ENCODE measurements at places on chromosomes 7 and 10.

- no peak for DNase-seq
These were observed 137.7 kb downstream of the AHR start for GRCh38 chr7:17436126-17436525.

DNA sequence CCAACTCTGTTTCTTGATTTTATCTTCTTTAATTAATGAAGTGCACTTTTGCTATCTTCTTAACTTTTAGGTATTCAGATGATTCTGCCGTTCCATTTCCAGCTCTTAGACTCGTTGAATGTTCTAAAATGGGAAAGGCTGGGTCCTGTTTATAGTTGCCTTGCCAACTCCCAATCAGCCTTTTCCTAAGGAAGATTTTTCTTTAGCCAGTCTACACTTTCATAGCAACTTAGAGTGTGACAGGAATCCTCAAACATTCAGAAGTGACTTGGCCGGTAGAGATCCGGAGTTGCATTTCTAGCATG, 23.0 kb upstream of the TRIL start:
- no peak for DNase-seq

- DNase-seq, result no peak
These were observed 12.9 kb downstream of the PON2 start for GRCh38 chr7:95421847-95422444.

- DNase-seq, result no peak
These were observed 19.2 kb upstream of the SMO start for GRCh38 chr7:129169171-129169671.

- no peak for DNase-seq
These were observed 114.8 kb downstream of the SDK1 start for GRCh38 chr7:3415861-3416312.

- no peak for DNase-seq
These were observed 120.9 kb downstream of the SLC16A9 start for GRCh38 chr10:59588791-59589190.

GRCh38 chr10:102859911-102860310, 5.9 kb downstream of the BORCS7 start:
- DNase-seq, result no peak

DNA sequence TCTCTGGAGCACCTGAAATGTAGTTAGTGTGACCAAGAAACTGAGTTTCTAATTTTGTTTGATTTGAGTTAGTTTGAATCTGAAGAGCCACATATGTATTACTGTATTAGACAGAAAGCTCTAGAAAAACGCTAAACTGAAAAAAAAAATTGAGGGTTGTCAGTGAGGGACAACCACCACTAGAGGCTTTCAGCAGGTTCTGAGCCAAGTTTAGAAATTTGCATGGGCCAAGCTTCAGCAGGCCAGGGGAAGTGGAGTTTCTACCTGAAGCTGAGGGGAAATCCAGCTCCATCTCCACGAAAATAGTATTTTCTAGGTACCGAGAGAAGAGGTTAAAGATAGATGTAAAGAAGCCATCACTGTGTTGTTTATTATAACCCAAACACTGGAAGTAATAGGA, 77.9 kb upstream of the PLXNA4 start:
- DNase-seq, result no peak

DNA sequence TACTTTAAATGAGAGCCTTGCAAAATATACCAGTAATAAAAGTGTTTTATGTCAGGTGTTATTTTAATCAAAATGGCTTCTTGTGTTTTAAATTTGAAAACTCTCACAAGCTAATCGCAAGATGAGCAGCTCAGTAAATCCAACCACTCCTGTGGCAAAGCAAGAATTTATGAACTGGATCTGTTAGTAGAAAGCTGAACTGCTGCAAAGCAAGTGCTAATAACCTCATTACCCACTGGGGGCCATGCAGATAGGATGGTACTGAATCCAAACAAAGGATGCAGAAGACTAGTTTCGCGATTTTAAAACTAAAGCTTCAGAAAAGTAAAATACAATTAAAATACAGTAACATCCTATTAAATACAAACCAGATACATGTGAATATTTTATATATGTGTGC, 468.0 kb downstream of the PARD3 start:
- DNase-seq, result no peak

DNA sequence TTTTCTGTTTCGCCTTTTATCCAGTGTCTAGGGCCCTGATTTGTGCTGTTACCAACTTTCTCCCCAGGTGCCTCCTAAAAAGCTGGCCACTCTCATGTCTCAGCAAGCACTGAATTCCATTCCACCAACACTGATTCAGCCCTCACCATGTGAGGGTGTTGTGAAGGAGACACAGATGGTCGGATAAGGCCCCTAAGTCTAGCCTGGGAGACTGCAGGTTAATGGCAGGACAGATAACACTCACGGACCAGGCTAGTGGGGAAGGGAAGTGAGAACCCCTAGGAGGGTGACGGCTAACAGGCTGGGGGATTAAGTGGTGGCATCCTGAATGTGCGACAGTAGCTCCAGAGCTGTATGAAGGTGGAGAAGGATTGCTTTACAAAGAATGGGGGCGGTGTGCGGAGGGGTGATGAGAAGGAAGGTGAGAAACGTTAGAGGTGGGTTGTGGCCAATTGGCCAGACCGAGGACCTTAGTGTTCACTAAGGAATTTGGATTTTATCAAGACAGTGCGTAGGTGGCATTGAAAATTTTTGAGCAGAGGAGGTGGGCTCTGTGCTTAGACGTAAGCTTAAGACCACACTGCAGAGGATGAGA, 3.8 kb upstream of the DUSP5 start:
- DNase-seq, result no peak

- no peak for DNase-seq
These were observed 95.5 kb downstream of the SGMS1 start for GRCh38 chr10:50528206-50528605.

- DNase-seq, result no peak
These were observed 10.8 kb downstream of the STEAP2 start for GRCh38 chr7:90222390-90222789.

DNA sequence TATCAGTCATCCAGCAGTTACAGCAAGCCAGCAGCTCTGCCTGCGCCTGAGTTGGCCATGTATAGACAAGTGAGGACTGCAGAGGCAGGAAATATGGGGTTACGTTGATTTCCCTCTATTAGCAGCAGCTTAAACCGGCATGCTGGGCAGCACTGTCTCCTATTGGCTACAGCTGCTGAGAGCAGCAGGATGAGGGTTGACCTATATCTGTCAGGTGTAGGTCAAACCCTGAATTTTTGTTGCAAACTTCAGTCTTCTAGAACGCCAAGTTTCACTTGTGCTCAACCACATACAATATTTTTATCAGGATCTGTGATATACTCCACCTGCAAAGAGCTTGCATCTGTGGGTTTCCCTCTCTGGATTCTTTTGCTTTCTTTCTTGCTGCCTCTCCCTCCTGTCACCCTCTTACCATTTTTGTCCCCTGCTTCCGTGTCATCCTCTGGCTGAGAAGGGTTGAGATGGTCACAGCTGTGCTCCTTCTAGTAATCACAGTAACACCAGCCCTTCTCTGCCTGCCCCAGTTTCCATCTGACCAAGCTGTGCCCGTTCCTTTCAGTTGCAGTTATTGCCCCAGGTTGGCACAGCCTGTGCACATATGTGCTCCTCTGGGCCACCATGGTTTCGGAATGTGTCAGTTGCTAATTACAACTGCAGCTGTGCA, 23.8 kb upstream of the GLCCI1 start:
- peak; percentile 48 for DNase-seq

DNA sequence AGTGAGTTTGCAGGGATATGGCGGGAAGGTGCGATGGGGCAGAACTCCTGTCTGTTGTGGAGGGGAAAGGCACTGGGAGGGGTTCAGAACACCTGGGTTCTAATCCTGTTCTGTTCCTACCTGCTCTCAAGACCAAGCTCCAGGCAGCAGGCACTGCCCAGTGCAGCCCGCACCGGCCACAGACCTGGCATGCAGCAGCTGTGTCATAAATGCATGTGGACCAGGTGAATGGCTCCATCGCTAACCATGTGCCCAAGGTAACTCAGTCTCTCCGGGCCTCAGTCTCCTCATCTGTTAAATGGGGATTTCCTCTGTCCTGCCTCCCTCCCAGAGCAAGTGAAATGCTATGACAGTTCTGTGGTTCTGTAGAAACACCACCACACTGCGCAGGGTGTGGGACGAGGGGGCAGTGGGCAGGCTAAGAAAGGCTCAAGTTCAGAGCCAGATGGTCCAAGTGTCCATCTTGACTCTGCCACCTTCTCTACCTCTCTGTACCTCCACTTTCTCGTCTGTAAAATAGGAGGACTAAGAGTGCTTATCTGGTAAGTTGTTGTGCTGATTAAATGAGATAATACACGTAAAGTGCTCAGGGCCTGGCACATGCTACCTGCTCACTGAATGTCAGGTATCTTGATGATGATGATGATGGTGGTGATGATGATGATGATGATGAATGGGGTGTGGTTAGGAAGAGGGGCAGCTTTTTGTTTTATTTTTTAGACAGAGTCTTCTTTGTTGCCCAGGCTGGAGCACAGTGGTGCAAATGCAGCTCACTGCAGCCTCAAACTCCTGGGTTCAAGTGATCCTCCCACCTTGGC, 22.9 kb downstream of the ATP6V1F start:
- DNase-seq, result no peak

DNA sequence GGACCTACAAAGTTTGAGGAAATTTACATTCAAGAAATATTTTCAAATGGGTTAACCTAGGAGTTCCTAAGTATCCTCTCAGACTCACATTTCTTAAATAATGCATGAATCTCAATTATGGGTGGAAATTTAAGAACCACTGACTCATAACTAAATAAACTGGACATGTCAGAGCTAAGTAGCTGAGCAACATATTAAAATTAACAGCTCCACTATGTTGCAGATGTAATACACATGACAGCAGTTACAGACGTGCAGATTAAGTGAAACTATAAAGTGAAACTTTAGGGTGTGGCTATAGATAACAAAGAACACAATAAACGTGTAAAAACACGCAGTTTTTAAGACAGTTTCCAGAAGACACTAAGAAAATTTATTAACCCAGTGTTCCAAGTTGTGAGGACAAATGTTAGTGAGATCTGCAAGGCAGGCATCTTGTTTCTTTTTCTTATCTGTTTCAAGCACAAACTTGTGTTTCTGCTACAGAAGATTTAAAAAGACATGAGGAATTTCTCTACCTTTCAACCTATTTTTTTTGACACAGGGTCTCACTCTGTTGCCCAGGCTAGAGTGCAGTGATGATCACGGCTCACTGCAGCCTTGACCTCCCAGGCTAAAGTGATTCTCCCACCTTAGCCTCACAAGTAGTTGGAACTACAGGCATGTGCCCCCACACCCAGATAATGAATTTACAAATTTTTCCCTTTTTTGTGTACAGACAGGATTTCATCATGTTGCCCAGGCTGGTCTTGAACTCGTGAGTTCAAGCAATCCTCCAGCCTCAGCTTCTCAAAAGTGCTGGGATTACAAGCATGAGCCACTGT, 25.3 kb downstream of the DNMBP start:
- no peak for DNase-seq

GRCh38 chr7:85710960-85711359, 524.1 kb upstream of the SEMA3D start:
- no peak for DNase-seq

DNA sequence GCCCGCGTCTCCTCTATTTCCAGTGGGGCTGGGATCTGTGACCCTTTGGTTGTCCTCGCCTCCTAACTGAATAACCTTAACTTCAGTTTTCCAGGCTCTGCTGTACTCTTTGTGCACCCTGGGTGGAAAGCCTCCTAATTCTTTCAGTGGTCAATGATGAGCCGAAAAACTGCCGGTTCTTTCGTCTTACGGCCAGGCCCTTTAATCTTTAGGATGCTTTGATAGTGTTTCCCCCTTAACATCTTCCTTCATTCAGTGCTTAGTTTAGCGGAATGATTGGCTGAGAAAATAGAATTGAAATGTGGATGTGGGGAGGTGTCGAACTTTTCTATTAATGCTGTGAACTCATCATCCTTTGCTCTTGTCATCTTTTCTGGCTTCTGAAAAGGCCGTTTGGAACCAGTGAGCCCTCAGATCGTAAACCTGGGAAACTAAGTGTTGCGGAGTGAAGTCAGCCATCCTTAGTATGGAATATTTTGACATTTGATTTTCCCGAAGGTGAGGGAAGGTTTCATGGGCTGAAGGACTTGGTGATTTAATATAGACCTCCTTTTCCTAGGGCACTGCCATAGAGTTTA, 847 bp downstream of the GARS1 start:
- no peak for DNase-seq

DNA sequence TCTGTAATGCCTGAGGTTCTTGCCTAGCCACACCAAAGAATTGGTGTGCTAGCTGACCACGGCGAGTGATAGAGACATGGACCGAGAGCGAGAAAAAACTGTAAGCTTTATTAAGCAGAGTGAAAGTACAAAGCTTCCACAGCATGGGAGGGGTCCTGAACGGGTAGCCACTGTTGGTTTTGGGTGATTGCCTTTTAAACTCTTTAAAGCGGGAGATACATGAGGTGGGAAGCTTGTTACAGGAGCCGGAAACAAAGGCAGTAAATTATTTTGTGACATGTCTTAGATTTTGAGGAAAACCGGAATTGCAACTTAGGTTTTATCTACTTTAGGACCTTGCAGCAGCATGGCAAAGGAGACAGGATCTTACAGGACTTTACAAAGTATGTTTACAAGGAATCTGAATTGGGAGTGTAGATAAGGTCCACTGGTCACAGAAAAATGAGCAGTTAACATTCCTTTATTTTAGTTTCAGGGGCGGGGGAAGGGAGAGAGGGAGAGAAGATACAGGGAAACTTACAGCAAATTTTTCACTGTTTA, 252.7 kb upstream of the MBL2 start:
- no peak for DNase-seq

GRCh38 chr10:86225103-86225782, 141.4 kb downstream of the GRID1 start:
- no peak for DNase-seq

DNA sequence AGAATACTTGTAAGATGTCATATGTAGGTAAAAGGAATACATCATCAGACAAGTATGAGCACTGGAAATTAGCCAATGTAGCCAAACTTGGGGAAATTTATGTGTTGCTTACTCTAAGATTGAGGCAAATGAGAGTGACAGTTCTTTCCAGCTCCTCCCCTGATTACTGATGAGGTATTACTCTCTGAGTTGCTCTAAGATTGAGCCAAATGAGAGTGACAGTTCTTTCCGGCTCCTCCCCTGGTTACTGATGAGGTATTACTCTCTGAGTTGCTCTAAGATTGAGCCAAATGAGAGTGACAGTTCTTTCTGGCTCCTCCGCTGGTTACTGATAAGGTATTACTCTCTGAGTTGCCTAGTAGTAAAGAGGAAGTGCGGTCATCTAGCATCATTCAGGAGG, 435.8 kb downstream of the NRG3 start:
- DNase-seq, result no peak

GRCh38 chr10:125964558-125964957, 68.2 kb downstream of the FANK1 start:
- DNase-seq, result no peak

DNA sequence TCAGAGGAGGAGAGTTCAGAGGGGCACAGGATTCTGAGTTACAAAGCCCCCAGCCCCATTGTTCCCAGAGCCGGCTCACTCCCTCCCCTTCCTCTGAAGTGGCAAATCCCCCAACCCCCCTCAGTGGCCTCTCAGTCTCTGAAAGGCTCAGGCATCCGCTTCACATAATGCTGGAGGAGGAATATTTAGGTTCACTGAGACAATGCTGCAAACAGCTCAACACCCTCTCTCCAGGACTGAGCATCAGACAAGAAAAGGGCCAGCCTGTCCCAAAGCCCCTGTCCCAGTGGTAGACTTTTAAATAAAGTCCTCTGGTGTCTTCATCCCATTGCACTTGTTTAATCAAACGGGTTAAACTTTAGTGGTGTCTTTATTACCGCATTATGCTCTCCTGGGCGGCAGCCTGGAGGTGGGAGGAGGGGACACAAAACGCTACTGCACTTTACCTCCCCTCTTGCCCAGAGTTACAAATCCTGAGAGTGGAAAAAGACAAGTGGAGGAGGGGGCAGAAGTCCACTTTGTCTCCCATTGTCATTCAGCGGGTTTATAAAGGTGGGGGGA, 257.9 kb downstream of the FGFR2 start:
- no peak for DNase-seq

GRCh38 chr10:31927565-31927883, 1.1 kb downstream of the ARHGAP12 start:
- no peak for DNase-seq

Data from T-helper 22 cell (primary cell).